Stimulated activated CD4-positive, alpha-beta T cell treated with anti-CD3 and anti-CD28 coated beads, Interleukin-15, amount 100 ng/mL, for 1 hour (primary cell): ENCODE measurements at places on chromosomes 13 and 19.

- DNase-seq, result no peak
These were observed 113.2 kb downstream of the TM9SF2 start for GRCh38 chr13:99614465-99614885.

- DNase-seq, result no peak
These were observed 30.2 kb downstream of the GJA3 start for GRCh38 chr13:20130652-20131051.

DNA sequence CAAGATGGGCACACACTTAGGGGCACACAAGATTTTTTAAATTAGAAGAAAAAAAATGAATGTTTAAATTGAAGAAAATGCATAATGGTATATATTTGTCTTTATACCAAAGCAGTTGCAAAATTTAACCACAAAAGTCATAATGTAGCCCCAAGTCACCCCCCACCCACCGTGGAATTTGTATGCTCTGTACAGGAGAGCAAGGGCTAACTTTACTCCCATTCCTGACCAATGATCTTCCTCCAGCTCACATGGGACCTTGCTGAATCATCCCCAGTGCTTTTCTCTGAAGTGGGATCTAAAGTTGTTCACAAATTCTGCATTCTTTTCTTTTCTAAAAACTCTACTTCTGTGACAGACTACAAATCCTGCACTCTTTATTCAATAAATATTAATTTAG, 597.0 kb downstream of the UQCRFS1 start:
- no peak for DNase-seq

DNA sequence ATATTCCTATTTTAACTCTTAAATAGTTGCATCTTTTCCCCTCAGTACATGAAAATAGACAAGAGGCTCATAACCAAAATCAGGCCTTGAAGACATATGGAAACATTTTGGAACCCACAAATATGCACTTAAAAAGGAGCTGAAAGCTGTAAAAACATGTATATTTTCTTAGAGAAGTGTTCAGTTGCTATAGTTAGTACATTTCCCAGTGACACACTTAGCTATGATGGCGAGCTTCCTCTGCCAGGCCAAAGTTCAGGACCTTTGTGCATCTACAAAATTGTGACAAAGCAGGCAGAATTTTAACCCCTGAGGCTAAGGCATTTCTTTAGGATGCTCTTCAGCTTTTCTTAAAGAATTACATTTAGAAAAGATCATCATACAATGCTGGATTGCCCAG, 54.5 kb downstream of the RCBTB2 start:
- DNase-seq, result no peak

- DNase-seq, result no peak
These were observed 64.9 kb upstream of the HTR2A start for GRCh38 chr13:46961719-46962118.

DNA sequence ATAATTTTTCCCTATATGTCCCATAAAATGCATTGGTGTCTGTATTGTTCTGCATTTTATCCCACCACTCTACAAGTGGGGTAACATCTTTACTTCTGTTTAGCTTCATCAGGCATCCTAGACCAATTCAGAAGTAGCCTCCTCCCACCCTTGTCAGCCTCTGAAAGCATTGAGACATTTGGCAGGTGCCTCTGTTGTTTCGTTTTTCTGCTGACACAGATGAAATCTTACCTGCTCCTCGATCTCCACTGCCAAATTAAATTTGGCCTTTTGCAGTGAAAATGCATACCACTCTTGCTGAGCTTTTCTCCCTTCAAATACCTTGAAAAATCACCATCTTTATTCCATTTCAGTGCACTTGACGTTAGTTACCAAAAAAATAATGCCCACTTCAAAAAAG, 83.5 kb upstream of the STARD13 start:
- no peak for DNase-seq

DNA sequence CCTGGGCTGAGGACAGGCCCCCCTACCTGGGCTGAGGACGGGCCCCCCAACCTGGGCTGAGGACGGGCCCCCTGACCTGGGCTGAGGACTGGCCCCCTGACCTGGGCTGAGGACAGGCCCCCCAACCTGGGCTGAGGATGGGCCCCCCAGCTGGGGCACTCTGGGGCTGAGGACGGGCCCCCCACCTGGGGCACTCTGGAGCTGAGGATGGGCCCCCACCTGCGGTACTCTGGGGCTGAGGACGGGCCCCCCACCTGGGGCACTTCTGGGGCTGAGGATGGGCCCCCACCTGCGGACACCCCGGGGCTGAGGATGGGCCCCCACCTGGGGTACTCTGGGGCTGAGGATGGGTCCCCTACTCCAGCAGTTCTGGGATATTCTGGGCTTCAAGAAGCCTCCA, 65.5 kb downstream of the RASA3 start:
- DNase-seq, result no peak

DNA sequence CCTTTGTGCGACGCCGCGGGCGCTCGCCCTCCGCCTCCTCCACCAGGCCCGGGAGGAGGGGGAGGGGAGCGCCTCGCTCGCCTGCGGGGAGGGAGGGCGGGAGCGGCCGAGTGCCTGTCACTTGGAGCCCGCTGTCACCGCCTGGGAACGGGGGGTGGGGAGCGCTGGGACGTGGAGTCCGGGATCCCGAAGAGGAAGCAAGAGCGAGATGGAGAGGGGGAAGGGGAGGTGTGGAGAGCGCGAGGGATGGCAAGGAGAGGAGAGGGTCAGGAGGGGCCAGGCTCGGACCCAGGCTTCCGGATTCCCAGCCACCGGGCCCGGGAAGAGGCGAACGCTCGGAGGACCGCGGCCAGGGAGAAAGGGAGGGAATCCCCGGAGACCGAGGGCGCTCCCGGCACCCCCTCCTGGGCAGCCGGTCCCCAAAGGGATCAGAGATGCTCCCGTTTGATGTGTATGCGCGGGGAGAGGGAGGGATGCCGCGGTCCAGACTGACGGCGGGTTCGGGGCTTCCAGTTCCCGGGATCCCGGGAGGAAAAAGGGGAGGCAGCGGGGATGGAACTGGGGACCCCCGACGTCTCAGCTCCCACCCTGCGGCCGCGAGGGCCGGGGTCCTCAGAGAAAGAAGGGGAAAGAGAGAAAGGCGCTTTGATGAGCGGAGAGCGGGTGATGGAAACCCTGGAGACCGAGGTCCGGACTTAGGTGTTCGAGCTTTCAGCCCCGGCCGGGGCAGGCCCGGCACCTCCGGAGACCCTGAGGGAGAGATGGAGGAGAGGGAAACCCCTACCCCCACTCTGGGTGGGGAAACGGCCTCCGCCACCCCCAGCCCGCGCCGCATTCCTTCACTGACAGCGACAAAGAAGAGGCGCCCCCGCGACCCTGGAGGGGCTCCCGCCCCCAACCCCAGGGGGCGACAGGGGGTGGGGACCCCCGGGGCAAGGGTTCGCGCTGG, 4.7 kb upstream of the DPF1 start:
- no peak for DNase-seq

DNA sequence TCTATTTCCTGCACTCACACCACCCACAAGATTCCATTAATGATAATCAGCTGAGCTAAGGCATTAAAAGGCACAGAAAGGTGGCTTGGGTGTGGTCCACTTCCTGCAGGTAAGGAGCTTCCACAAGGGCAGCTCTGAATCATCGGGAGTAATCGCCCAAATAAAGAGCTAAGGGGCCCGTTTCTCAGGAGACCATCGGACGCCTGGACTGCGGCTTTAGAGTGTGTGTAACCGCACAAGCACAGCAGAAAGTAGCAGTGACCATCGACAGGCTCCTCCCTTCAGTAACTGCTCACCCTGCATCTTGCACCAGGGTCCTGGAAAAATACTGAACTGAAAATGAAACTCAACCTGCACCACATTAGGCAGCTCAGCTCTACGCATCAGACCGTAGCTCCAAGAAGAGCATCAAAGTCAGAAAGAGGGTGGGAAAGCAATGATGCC, 6.0 kb downstream of the STK24 start:
- DNase-seq, result no peak

DNA sequence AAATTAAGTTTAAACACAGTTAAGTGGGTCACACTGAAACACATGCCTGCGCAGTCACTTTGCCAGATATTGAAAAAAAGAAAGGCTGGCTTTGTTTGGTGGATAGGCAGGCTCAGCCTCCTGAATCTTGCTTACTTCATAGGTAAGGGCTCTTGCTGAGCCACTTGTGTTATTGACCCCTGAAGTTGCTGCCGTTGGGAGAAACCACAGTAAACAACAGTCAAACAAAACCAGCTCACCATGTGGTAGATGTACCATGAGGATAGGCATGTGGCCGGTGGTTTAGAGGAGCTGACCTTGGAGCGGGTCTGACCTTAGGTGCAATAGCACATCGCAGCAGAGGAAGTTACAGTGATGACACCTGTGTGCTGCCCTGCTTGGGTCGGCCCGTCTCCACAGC, 52.2 kb downstream of the SPATA13 start:
- DNase-seq, result no peak

- DNase-seq, result no peak
These were observed 51.1 kb downstream of the GGACT start for GRCh38 chr13:100537486-100537885.

DNA sequence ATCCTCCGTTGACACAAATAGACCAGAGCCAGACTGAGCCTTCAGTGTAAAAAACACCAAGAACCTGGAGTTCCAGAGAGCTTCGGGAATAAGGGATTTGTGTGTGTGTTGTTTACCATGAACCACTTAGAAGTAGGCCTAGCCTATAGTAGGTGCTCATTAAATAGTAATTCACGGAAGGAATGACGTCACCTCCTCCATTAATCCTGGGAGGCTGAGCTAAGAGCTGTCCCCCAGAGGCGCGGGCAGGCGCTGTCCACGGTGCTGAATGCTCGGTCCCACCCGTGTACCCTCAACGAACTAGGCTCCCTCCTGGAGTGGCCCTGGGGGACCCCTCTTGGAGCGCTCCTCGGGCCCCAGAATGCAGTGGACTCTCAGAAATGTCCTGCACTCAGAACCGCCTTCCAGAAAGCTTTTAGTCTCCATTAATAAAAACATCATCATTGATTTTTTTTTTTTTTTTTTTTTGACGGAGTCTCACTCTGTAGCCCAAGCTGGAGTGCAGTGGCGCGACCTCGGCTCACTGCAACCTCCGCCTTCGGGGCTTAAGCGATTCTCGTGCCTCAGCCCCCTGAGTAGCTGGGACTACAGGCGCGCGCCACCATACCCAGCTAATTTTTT, 6.5 kb downstream of the UNC13A start:
- peak; percentile 21 for DNase-seq

DNA sequence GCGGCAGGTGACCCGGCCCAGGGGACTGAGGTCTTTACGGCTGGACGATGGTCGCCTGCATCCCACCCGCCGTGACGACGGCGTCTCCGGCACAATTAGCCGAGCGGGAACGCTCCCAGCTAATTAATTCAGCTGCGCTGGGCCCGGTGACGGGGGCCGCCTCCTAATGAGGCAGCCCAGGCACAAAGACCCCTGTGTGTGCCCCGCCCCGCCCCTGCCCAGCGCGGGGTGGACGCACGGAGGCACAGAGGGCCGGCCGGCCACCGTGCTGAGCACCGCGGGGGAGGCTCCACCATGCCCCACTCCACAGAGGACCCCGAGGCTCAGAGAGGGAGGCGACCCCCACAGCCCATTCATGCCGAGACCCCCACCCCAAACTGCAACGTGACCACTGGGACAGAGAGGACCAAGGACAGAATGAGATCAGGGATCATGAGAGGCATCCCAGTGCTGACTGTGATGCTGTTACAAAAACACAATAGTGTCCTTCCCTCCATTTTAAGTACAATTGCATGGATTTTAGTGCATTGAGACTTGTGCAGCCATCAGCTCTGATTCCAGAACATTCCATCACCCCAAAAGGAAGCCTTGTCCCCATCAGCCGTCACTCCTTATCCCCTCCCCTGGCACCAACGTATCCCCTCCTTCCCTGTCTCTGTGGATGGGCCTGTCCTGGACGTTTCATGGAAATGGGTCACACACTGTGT, 17.0 kb downstream of the EFNA2 start:
- no peak for DNase-seq

- no peak for DNase-seq
These were observed 10.7 kb upstream of the KPTN start for GRCh38 chr19:47494729-47495128.

DNA sequence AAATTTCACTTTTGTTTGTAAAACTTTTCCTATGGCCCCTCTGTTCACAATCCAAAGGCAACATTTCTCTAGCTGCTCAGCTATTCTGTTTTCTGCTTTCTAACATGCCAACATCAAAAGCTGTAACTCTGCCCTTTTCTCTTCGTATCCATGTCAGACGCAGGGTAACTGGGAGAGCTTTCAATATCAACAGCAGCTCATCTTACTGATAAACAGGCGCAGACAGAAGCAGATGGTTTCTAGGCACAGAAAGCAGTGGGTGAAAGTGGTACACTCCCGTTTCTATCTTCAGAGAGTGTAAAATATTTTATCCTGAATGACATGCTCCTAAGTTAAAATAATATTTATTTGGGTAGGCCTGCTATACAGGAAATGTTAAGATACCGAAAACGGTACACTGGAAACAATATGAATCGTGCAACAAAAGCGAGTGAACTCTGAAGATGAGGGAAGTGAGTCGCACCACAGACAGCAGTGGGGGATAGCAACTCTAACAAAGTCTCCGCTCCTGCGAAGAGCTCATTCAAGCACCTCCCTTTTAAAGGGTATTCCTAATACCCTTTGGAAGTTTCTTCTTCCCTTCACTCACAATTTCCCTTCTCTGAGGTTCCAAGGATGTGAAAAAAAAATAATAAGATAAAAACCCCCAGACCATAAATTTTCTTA, 798.3 kb downstream of the GPC5 start:
- no peak for DNase-seq

DNA sequence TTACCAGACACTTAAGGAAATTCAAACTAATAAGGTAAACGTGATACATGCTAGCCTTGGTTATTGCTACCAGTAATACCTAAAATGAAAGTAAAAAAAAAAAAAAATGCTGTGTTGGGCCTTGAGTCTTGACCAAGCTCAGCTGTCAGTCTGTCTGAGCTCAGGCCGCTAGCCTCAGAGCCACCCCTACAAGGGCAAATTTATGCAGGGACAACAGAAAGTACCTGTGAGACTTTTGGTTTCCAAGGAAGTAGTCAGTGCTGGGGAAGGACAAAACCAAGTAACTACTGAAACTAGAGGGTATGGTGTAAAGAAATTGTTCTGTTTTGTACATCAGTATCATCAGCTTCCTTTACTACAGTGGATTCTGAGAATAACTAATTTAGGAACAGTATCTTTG, 134.3 kb upstream of the SLITRK5 start:
- DNase-seq, result no peak

DNA sequence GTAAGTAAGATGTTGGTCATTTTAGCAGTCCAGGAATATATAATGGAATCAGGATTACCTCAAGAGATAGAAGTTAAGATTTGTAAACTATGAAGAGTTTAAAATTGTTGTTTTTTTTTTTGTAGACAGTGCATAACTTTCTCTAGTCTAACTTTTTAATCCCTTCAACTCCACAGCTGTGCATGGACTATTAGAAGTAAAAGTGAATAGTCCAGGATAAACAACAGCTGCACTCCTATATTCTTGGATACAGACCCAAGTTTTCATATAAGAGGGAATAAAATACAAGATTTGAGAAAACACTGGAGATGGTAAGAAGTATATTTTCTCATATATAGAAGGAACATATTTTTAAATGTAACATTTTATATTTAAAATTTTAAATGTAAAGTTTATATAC, 1509.9 kb downstream of the SLITRK5 start:
- no peak for DNase-seq

GRCh38 chr19:9445037-9445436, 9.7 kb upstream of the ZNF266 start:
- no peak for DNase-seq

- DNase-seq, result no peak
These were observed 818.6 kb downstream of the SLITRK6 start for GRCh38 chr13:84980571-84980970.
